ENCODE measurements at places on chromosomes 5 and 9.

DNA sequence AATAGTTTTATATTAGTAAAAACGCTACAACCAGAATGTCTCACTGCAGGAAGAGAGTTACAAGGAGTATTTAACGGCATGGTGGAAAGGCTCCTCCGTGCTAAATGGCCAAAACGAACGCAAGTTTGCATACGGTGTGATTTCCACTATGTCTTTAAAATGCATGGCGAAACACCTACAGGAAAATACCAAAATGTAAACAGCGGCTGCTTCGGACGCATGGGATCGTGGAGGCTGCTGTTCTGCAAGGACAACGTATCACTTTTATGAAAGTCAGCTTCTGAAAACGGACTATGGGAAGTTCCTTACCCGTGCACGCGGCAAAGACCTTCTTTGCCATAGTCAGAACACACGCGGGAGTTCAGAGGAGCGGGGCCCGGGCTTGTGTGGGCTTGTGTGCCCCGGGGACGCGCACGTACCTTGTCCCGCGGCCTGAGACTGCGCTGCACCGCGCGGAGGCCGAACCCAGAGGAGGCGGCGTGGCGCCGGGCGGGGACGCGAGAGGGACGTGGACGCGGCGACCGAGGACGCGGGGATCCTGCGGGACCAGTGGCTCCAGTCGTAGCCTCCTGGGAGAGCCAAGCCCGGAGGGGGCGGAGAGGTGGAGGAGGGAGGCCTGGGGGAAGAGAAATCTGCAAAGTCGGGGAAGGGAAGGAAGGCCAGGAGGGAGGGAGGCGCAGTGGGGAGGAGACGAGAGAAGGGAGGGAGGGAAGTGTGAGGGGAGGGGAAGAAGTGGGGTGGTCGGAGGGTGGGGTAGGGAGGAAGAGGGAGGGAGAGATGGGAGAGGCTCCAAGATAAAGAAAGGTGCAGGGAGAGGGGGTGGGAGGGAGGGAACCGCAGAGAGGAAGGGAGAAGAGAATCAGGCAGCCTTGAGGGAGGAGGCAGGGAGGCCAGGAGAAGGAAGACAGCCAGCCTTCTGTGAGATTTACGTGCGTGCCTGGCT lies at the start of gene CMBL:
CMBL (minus strand) TSS at position 697 of the 943 bp plus-strand sequence. CDS start 17,140 bp downstream, outside the sequence.
- DNase-seq: peak; percentile 41

GRCh38 chr5:179055436-179055835 lies 4.7 kb upstream of the ZNF354C start:
- no peak for DNase-seq

GRCh38 chr5:111013011-111013410 lies 58.5 kb upstream of the TSLP start:
- DNase-seq: no peak

- no peak for DNase-seq
These were observed 82.0 kb upstream of the HAPLN1 start for GRCh38 chr5:83802686-83803085.

DNA sequence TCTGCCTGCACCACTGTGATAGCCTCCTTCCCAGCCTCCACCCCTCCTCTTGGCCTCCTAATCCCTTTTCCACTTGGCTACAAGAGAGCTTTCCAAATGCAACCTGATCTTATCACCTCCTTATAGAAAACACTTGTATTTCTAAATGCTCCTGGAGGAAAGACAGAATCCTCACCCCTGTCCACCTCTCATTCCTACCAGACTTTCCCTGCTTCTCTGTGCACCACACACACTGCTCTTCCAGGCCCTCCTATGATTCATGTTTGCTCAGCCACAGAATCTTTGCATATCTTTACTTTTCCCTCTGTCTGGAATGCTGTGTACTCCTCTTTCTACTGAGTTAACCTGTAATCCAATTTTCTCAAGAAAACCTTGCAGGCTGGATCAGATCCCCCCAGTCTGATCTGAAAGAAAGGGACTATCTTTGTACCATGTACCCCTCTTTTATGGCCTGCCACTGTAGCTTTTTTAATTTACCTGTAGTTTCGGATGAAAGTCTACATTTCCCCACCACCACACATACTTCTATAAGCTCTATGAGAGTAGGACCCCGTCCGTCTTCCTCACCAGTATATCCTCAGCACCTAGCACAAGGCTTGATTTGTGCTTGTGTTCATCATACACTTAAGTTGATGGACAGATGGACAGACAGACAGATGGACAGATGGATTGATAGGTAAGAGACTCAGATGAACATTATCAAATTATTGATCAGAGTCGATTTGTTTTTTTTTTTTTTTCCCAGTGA lies 95.3 kb downstream of the GALNT10 start:
- DNase-seq: no peak
